ENCODE measurements at places on chromosomes 13 and 19. TPM values are rescaled to one million over a fixed set of nuclear protein-coding genes. Genes with fewer than 3 reads are reported as not detected.

The CACNG8 gene
- total RNA-seq, result not detected

The BCAM gene
- 67.7 TPM for total RNA-seq

The ZNF737 gene
- 6.9 TPM for total RNA-seq

The SBK2 gene
- total RNA-seq, result not detected

The FOSB gene
- 2.5 TPM for total RNA-seq

The HOMER3 gene
- 131 TPM for total RNA-seq

The ACP4 gene
- not detected for total RNA-seq

The OR7G1 gene
- not detected for total RNA-seq

The FUT1 gene
- 2.9 TPM for total RNA-seq

The CYP4F22 gene
- not detected for total RNA-seq

The CYP2B6 gene
- not detected for total RNA-seq

The ACER1 gene
- not detected for total RNA-seq

The LGI4 gene
- 0.29 TPM for total RNA-seq

The TTC9B gene
- total RNA-seq, result not detected

The FCER2 gene
- total RNA-seq, result not detected

The FXYD7 gene
- not detected for total RNA-seq

The MAP3K10 gene
- total RNA-seq, result 20.0 TPM

The GJB6 gene
- not detected for total RNA-seq

The SIGLEC10 gene
- not detected for total RNA-seq

The RGCC gene
- total RNA-seq, result 10.1 TPM

The IRS2 gene
- 21.2 TPM for total RNA-seq

The OR7D4 gene
- not detected for total RNA-seq

The ZNF772 gene
- total RNA-seq, result 14.0 TPM

The PLVAP gene
- not detected for total RNA-seq

The RAB20 gene
- total RNA-seq, result 21.3 TPM

The SKA3 gene
- total RNA-seq, result 11.5 TPM

The ZNF581 gene
- total RNA-seq, result 10.8 TPM

The LSR gene
- 13.0 TPM for total RNA-seq

The FAAP24 gene
- 22.0 TPM for total RNA-seq

The ERCC1 gene
- total RNA-seq, result 120 TPM

The BST2 gene
- total RNA-seq, result 25.1 TPM

The C5AR1 gene
- total RNA-seq, result 3.1 TPM

The VN1R2 gene
- not detected for total RNA-seq

The ZNF8 gene
- 3.0 TPM for total RNA-seq

The TBXA2R gene
- total RNA-seq, result not detected

Data from Caki2 (cell line).